ENCODE measurements at places on chromosomes 5 and 9.

DNA sequence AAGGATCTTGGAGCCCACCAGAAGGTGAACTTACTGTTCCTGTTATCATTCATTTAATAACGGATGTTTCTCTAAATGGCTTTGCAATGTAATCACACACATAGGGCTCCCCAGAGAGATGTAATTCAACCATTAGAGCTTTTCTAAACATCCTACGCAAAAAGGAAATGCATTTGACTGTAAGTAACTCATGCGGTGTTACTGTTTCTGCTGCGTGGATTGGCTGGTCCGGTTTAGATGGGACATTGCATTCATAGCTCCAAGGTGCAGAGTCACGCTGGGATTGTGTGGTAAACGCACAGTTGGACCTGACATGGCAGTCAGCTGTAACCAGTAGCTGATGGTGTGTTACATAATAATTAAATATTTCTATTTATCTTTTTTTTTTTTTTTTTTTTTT is 185.5 kb upstream of the OTULINL start:
- no peak for DNase-seq

- peak; percentile 15 for DNase-seq
These were observed 2.3 kb upstream of the HK3 start for GRCh38 chr5:176901260-176902101.

GRCh38 chr5:149302641-149303040 is 31.0 kb downstream of the AFAP1L1 start:
- DNase-seq = no peak

DNA sequence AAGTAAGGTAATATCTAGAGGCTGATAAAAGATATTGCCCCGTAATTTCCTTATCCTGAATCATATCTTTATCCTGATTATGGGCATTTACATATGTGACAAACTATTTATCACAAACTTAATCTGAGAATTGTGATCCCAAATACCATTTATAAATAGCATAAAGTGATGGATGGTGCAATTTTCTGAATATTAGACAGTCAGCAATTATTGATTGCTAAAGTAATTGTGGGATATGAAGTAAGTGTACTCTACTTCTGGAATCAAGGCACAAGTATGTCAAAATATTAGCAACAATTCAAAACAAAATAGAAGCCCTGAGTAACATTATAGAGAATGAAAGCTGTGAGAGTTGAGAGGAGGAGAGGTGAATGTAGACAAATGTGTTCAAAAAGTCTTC is 361.9 kb upstream of the CDH6 start:
- no peak for DNase-seq

DNA sequence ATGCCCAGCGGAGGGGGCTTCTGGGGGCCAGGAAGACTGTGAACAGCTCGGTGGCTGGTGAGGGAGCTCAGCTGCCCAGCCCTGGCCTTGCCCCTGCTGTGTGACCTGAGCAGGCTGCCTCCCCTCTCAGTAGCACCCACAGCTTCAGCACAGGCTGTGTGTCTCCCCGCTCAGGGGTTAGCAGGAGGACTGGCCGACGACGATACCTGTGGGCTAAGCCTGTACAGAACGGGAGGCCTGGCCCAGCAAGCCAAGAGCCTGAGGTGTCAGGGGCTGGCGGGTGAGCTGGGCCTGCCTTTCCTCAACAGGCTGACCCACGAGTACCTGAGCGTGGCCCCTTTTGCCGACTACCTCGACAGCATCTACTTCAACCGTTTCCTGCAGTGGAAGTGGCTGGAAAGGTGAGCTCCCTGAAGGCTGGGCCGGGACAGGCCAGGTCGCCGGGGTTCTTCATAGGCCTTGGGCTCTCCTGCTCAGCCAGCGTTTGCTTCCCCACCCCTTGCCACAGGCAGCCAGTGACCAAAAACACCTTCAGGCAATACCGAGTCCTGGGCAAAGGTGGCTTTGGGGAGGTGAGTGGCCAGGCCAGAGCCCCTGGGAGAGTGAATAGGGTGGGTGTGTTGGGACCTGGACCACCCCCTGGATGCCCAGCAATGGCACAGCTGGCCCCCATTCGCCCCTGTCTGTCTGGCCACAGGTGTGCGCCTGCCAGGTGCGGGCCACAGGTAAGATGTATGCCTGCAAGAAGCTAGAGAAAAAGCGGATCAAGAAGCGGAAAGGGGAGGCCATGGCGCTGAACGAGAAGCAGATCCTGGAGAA is 6.6 kb downstream of the GRK6 start:
- no peak for DNase-seq

DNA sequence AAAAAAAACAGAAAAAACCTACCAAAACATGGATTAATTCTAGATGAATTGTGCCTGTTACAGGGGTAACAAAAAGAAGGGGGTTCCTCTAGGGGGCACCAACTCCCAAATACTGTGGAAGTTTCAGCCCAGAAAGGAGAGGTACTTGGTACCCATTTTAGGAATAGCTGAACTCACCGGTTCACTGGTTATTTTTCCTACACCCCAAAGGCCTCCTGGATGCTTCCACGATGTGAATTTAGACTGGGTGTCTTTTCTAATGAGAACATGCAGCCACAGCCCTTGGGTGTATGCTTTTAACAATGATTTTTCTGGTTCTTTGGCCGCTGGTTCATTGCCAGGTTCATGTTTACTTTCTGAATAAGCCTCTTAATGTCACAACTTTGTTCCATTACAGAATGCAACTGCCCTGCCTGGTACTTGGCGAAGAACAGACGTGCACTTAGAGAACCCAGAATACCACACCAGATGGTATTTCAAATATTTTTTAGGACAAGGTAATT is 46.7 kb downstream of the GARNL3 start:
- DNase-seq = no peak

DNA sequence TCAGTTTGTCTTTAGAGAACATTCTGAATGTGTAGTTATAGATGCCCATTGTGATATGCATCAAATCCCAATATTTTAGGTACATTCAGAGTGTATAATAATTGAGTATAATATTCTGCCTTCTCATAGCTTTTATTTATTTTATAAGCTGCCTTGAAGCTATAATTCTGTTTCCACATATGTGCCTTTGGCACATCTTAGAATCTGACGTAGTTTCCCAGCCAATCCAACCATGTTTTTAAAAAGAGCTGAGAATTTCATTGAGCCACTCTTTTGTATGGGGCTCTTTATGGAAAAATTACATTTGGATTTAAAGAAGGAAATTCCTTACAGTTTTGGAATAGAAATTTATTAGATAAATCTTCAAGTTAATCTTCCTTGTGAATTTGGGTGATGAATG is 65.4 kb downstream of the ADCY2 start:
- DNase-seq = no peak

DNA sequence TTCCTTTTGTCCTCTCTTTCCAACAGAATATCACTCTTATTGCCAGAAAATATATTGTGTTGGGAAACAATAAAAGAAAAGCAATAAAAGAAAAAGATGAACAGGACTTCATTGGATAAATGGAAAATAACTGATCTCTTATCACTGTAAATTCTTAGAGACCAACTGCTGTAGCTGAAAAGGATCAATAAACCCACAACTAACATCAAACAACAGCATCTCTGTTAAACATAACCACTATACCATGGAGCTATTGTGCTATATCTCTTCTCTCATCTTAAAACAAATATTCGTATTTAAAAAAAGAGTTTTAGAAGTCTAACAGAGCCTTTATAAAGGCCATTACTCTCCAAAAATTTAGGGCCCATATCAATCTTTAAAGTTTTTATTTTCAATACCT is 502.4 kb downstream of the TMEM232 start:
- DNase-seq = no peak

GRCh38 chr5:146376821-146377220 is 38.2 kb downstream of the POU4F3 start:
- no peak for DNase-seq

GRCh38 chr5:97163360-97163764 is 19.7 kb downstream of the RIOK2 start:
- DNase-seq = no peak

GRCh38 chr9:126791406-126792230 is 13.2 kb upstream of the ZBTB43 start:
- DNase-seq = no peak

GRCh38 chr5:174310243-174310642 is 264.7 kb downstream of the NSG2 start:
- DNase-seq = peak; percentile 37

- DNase-seq = no peak
These were observed 2.9 kb upstream of the ISCA1 start for GRCh38 chr9:86285261-86285660.

- no peak for DNase-seq
These were observed 22.0 kb upstream of the WNK2 start for GRCh38 chr9:93161786-93162562.

GRCh38 chr5:75734913-75735789 is 17.9 kb upstream of the POC5 start:
- no peak for DNase-seq

All from ascending aorta (tissue), 2 donors.